ENCODE measurements at places on chromosomes 11 and 22.

DNA sequence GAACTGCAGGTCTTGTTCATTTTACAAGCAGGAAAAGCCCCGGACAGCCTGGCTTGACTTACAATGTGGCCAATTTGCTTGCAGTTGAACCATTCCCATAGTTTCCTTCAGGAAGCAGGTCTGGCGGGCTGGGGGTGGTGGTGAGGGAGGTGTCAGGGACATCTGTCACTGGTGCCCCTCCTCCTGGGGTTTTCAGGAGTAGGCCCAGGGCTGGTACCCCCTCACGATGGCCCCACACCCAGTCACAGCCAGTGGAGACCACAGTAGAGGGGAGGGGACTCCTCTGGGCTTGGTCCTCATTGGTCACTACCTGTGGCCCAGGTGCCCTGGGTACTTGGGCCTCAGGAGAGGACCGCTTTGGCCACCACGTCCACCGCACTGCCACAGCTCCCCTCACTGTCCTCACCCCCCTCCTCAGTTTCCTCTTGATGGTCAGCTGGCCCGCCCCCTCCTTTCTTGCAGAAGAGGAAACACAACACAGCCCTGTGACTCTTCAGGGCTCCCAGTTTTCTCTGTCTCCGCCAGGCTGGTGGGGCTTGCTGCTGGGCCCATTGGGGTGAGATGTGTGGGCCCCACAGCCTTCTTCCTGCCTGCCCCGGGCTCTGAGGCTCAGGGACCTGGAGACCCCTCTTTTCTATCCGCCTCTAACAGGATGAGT is 39.8 kb upstream of the SHISAL1 start:
- no peak for DNase-seq

DNA sequence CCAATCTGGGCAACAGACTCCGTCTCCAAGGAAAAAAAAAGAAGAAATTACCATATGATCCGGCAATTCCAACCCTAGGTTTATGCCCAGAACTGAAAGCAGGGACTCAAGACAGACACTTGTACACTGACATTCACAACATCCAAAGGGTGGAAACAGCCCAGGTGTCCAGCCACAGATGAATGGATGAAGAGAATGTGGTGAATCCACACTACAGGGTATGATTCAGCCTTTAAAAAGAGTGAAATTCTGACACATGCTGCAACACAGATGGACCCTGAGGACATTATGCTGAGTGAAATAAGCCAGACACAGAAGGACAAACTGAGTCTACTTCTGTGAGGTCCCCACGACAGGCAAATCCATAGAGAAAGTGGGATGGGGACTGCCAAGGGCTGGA is 43.9 kb downstream of the SGSM3 start:
- no peak for DNase-seq

DNA sequence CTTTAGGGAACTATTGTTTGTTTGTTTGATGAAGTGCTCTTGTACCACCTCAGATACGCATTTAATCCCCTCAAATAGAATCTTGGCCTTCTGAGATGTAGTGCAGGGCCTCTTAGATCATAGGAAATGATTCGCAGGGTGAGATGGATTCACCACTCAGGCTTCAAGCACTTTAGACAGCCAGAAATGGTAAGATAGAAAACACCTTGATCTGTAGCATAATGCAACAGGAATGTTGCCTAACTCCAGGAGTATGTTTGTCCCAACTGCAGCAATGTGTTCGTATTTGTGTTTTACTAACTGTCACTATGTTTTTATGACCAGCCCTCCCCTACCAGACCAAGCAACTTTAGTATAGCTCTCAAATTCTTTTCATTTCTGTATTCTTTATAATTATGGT is 761.2 kb downstream of the NELL1 start:
- no peak for DNase-seq

- no peak for DNase-seq
These were observed 14.2 kb upstream of the MOB2 start for GRCh38 chr11:1500466-1501420.

GRCh38 chr11:57648801-57649735 is 644 bp downstream of the YPEL4 start:
- DNase-seq, result no peak

GRCh38 chr11:130908770-130909625 is 7.3 kb downstream of the SNX19 start:
- DNase-seq, result no peak

DNA sequence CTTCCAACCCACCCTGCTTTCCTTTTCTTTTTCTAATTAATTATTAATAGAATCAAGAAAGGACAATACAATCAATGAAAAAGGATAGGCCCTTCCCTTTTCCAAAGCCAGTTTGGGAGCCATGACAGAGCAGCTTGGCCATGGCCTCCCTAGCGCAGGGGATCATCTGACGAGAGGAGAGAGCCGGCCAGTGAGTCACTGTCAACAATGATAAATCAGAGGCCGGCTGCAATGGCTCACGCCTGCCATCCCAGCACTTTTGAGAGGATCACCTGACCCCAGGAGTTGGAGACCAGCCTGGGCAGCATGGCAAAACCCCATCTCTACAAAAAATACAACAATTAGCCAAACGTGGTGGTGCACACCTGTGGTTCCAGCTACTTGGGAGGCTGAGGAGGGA is 27.5 kb upstream of the KRTAP5-7 start:
- DNase-seq, result no peak

GRCh38 chr11:35618497-35619115 is 346 bp downstream of the FJX1 start:
- no peak for DNase-seq

DNA sequence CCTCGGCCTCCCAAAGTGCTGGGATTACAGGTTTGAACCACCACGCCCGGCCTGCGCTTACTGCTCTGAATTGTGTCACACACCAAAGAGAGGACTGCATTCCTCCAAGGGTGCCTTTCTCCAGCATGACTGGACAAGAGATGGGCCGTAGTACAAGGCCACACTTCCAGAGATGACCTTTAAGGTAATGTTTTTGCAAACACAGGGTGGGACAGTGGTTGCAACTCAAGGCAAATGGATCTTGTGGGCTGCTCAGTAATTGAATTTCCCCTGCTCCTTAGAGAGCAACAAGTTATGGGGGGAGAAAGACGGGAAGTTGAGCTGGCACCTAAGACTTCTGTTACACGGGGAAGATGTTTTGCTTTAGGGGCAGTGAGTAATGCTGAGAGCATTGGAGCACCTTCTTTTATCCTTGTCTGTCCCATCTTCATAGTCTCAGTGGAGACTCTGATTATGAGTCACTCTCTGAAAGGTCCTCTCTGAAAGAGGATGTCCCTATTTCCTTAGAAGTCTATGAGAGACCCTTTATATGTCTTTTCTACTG is 66.3 kb downstream of the C11orf91 start:
- DNase-seq, result no peak

GRCh38 chr11:94550513-94550912 is 6.8 kb downstream of the FUT4 start:
- DNase-seq, result no peak

- no peak for DNase-seq
These were observed 137.4 kb downstream of the NAV2 start for GRCh38 chr11:19849947-19850593.

- no peak for DNase-seq
These were observed 36.8 kb upstream of the RBFOX2 start for GRCh38 chr22:36065462-36065774.

DNA sequence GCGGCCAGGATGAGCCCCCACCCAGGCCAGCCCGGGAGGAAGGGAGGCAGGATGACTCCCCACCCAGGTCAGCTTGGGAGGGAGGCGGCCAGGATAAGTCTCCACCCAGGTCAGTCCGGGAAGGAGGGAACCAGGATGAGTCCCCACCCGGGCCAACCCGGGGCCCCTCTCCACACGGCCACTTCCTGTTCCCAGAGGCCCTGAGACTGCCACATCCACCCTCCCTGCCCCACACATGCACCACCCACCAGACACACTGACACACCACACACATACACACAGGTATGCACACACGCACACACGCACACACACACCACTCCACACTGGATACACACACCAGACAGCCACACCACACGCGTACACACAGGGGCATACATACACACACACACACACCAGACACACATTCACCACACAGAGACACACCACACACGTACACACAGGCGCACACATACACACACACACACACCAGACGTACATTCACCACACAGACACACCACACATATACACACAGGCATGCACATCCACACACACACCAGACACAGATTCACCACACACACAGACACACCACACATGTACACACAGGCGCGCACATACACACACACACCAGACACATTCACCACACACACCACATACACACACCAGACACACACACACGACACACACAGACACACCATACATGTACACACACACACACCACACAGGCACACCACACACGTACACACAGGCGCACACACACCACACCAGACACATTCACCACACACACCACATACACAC is 84.9 kb upstream of the PRR5 start:
- no peak for DNase-seq

DNA sequence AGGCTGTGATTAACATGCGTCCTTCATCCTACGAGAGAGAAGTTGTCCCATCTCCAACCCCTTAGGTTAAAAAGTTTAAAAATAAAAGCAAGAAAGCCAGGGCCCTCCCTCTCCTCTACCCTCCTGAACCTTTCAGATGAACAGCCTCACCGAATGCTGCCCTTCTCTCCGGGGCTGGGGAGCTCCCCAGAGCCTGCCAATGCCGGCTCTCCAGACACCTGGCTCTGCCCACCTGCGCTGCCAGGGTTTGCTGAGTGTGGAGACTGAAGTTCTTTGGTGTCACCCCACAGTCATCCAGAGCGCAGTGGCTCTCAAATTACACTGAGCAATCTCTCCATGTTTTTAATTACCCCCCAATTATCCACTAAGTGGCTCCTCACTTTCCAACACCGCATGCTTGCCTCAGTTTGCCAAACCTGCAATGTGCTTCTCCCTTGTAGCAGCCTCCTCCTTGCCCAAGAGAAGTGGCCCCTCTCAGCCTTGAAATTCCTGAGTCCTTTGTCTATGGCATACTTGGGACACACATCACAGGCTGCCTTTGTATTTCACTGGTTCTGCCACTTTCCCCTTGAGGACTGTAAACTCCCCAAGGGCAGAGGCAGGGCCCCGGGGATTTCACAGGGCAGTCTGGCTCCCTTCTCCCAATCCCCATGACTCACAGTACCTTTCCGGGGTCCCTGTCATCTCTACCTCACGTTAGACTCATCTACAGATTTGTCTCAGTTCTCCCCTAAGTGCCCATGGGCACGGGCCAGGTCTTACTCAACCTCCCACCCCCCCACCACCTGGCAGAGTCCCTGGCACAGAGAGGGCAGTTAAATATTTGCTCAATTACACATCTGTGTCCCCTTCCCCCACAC is 2.0 kb downstream of the MYH9 start:
- DNase-seq, result no peak

- DNase-seq, result peak; percentile 42
These were observed 76.7 kb upstream of the WNT7B start for GRCh38 chr22:46053563-46054090.

- no peak for DNase-seq
These were observed 2.3 kb upstream of the FGF19 start for GRCh38 chr11:69705901-69706787.

- DNase-seq, result no peak
These were observed 101.0 kb upstream of the CHRM4 start for GRCh38 chr11:46492532-46492931.

DNA sequence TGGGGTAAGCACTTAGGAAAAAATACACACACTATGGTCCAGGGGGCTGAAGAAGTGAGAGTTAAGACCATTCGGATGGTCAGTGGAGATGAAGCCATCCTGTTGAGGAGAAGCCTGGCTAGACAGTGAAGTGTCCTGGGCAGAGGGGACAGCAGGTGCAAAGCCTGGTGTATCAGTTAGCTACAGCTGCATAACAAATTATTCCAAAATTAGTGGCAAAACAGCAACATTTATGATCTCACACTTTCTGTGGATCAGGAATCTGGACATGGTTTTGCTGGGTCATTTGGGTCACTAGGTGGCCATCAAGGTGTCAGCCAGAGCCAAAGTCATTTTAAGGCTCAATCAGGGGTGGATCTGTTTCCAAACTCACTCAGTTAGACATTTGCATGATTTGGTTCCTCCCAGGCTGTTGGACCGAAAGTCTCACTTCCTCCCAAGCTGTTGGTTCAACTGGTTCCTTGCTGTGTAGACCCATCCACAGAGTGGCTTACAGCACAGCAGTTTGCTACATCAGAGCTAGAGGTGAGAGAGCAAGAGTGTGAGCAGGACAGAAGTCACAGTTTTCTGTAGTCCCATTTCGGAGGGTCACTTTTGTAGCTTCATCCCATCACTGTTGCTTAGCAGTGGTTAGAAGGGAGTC is 80.1 kb upstream of the ALX4 start:
- no peak for DNase-seq

DNA sequence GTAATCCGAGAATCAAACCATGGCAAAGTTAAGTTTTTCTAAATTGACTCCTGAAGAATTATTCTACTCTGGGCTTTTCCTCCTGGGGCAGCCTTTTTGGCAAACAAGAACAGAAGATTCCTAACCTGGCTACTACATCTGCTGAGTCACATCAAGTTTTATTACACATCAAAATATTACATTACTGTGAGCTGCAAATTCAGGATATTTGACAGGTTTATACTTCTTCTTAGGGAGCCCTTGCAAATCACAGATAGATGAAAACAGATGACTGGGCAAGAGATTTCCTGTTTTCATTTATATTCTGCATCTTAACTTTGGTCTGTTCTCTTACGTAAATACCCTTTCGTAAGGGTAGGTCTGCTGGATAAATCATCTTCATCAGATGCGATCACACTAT is 23.6 kb downstream of the XRRA1 start:
- DNase-seq, result no peak

GRCh38 chr22:30949934-30950660 is 18.5 kb downstream of the MORC2 start:
- DNase-seq, result no peak

GRCh38 chr11:122091835-122092234 is 24.2 kb downstream of the BLID start:
- no peak for DNase-seq

DNA sequence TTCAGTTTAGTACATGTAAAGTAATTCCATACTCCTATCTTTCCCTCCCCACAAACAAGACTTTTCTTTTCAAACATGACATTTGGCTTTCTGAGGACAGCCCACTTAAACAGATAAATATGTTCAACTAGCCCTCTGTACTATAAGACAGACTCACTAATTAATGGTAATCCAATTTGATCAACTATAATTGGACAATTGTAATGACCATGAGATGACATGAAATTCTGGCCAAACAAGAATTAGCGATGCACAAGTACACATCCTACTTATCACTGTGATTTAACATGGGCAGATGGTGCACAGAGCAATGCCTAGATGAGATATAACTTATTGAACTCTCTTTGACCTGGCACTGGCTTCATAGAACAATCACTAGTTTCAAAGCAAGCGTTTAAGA is 1033.7 kb upstream of the CCDC90B start:
- no peak for DNase-seq

DNA sequence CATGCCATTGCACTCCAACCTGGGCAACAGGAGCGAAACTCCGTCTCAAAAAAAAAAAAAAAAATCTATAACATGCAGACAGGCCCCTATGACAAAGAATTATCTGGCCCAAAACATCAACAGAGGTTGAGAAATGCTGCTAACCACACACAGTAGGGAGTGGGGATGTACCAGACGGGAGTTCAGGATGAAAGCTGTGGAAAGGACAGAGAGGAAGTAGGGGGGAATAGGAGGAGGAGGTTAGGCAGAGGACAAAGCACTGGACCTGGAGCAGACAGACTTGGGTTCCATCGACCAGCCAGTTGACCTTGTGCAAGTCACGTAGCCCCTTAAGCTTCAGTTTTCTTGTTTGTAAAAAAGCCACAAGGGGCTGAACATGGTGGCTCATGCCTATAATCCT is 12.5 kb downstream of the LRP4 start:
- no peak for DNase-seq

All from stimulated activated CD4-positive, alpha-beta T cell treated with anti-CD3 and anti-CD28 coated beads, TNF-alpha, amount 100 ng/mL, for 1 hour (primary cell).